ENCODE measurements at places on chromosomes 7 and 10.

GRCh38 chr10:11698691-11699549, 43.3 kb upstream of the ECHDC3 start:
- DNase-seq: no peak

- DNase-seq: no peak
Observed at GRCh38 chr7:129950933-129951225, 1.9 kb downstream of the UBE2H start.

DNA sequence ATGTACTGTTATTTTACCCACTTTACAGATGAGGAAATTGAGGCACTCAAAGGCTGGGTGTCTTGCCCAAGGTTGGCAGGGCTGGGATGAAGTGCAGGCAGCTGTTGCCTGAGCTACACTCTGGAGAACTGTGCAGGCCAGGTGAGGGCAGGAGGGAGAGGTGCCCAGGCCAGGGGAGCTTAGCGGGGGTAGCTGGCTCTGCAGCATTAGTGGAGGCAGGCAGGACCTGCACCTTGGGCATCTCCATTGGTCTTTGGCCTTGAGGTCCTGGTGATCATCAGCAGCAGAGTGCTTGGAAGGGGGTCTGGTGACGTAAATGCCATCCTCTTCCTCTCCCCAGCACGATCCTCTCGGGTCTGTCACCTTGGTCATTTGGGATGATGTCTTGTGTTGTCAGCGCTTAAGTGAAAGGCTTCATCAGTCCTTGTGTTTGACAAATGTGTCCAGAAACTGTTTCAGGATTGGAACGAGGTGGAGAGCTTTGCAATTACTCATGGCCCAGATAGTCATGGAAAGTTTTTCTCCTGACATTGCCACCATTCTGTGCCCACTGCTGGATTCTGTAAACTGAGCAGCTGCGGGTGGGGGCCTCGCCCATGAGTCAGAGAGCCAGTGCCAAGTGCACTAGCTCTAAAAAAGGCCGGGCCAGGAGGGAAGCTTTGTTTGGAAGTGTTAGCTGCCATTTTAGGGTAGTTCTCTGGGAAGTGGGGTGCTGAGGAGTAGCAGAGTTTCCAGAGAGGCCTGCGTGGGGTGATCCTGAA, 47.6 kb downstream of the TSPAN15 start:
- DNase-seq: no peak

DNA sequence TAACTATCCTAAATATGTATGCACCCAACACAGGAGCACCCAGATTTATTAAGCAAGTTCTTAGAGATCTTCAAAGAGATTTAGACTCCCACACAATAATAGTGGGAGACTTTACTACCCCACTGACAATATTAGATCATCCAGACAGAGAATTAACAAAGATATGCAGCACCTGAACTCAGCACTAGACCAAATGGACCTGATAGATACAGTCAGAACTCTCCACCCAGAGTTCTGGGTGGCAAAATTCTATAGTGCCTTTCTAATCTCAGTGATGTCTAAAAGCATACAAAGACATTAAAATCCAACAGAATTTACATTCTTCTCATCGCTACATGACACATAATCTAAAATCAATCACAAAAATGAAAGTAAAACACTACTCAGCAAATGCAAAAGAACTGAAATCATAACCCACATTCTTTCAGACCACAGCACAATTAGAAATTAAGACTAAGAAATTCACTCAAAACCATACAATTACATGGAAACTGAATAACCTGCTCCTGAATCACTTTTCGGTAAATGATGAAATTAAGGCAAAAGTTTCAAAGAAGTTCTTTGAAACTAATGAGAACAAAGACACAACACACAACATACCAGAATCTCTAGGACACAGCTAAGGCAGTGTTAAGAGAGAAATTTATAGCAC, 183.2 kb downstream of the AGMO start:
- DNase-seq: no peak

- no peak for DNase-seq
Observed at GRCh38 chr10:133134411-133135115, 25.5 kb upstream of the KNDC1 start.

DNA sequence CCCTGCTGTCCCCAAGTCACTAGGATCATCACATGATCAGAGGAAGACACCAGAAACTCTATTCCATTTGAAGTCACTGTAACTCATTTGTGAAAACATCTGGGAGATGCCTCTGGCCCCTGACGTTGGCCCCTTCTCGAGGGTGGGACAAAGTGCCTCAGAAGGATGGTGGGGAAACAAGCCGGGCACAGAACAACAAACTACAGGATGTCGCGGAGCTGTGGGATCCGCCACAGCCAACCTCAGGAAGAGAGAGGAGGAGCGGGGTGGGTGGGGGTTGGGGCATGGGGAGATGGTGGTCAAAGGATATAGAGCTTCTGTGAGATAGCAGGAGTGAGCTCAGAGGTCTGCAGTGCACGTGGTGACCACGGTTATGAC, 265.6 kb upstream of the TCERG1L start:
- no peak for DNase-seq

DNA sequence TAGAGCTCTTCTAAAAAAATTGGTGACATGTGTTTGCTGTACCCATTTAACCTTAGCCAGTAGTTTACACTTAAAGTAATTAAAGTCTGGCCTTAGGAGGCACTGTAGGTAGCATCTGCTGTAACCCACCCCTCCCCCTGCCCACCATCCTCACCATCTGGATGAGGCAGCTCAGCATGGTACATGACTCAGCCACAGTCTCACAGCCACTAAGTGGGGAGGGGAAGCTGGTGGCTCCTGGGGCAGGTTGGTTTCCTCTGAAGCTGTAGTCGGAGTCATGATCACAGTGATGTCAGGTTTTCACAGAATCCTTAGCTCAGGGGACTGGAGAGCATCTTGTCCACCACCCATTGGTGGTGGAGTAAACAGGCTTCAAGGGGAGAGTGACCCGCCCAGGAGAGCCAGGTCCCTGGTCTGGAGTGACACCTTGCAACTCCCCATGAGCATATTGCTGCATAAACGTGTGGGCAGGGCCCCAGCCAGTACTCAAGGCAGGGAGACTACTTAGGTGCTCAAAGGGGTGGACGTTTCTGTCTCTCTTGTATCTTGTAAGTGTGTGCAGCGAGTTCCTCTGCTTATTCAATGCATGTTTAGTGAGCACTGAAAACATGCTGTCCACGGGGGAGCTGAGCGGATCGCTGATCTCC, 125.9 kb downstream of the GRK5 start:
- DNase-seq: no peak

DNA sequence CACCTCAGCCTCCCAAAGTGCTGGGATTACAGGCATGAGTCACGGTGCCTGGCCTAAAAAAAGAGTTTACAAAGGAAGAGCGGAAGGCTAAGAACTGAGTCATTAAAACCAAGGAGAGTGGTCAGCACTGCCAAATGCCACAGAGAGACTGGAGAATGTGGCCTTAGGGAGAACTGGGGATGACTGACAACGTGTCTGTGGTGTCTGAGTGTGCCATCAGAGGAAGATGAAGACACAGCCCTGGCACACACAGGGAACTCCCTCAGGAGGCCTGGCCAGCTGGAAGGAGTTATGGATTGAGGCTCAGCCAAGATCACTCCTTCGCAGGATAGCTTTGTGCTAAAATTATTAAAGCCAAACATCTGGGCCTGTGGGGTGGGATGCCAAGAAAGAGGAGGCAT, 3.9 kb upstream of the INA start:
- no peak for DNase-seq

DNA sequence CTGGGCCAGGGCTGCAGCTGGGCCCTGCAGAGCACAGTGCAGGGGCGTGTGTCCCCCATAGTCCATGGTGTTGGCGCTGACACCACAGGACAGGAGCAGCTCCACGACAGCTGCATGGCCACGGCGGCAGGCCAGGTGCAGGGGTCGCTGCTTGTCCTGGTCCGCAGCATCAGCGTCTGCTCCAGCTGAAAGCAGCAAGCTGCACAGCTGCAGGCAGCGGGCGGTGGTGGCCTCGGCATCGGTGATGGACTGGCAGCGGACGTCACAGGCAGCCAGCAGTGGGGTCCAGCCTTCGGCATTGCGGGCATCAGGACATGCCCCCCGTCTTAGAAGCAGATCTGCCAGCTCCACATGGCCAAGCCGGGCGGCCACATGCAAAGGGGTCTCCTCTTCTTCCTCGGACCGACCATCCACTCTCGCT, 6.0 kb downstream of the ASB10 start:
- DNase-seq: no peak

DNA sequence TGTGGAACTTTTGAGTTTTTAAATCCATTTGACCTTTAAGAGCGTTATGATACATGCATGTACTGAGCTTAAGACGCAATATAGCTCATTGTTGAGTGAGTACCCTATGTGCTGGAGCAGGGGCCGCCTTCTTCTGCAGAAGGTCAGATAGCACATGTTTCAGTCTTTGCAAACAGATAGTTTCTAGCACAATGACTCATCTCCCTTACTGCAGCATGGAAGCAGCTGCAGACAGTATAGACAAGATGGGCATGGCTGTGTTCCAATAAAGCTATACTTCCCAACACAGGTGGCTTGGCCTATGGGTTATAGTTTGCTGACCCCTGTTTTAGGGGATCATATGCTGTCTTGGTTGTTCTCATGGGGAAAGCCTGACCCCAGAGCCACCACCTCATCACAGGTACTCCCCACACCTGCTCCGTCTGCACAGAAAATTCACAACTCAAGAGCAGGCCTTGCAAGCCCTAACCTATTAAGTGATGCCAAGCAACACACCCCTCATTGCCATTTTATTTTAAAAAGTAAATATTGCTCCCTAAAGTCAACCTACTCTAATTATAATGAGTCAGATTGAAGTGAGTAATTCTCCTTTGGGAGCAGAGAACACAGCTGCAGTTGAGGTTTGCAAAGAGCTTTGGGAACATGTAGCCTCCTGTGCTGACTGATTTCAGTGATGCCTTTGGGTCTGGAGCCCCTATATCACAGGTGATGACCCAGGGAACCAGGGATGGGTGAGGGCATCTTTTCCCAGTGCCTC, 330.1 kb downstream of the PAXIP1 start:
- DNase-seq: no peak

- DNase-seq: no peak
Observed at GRCh38 chr10:102634686-102635085, 9.6 kb upstream of the TRIM8 start.

GRCh38 chr7:86600506-86601290, 43.0 kb upstream of the GRM3 start:
- no peak for DNase-seq

GRCh38 chr10:99733366-99733765, 1.3 kb downstream of the CUTC start:
- DNase-seq: no peak

DNA sequence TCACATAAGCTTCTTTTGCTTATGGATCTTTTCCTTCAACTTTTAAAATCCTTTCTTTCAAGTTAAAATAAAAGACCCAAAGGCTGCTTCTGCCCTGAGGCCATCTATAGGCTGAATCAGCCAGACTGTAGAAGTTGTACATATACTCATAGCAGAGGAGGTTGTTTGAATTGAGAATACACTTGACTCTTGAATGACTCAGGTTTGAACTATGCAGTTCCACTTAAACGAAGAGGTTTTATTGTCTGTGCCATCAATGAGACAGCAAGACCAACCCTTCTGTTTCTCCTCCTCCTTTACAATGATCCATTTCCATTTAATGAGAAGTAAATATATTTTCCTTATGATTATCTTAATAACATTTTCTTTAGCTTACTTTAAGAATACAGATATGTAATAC, 5.8 kb downstream of the ZNF365 start:
- no peak for DNase-seq

DNA sequence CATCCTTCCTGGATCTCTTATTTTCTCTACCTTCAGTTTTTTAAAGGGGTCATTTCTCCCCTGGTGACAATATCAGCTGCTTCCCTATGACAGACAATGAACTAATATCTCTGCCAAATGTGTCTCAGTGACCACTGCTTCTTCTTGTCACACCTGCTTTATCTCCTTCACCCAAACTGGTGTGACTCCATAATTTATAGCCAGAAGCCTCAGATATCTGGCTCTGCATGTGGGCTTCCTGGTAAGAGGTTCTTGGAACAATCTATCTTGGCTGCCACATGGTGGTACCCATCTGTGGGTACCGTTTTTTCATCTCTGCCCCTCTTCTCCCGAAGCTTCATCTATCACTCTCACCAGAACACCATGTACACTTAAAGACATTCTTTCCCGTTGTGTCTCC, 37.0 kb downstream of the CPVL start:
- no peak for DNase-seq

Data from spinal cord (tissue), 10 donors.